Urinary bladder (tissue), 4 donors: ENCODE measurements at places on chromosomes 7 and 10. TPM values are rescaled to one million over a fixed set of nuclear protein-coding genes. Genes with fewer than 3 reads are reported as not detected.
A peak's percentile ranks its signal among the peaks of the same experiment; 100 is the strongest.

DNA sequence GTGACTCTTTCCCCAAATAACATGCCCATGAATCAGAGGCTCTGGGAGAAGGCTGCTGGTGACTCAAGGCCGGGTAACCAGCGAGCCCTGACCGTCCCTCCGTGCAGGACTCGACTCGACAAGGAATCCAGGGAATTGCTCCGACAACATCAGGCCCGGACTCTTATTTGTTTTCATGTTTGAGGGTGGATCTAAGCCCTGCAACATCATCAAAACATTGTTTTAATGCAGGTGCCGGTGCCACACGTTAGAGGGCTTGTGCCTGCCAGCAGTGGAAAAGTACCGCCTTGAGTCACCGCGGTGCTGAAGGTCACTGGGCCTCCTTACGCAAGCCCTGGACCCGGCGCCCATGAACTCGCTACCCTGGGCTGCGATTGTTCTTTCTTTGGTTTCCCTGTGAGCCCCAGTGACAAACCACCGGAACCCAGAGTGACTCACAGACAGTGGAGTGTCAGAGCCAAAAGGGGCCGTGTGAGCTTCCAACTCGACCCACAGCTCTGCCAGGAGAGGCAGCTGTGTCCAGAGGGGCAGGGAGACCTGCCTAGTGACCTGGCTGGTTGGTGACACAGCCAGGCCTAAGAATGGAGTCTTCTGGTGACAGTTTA is 139.4 kb upstream of the SHH start:
- DNase-seq: peak; percentile 75

BUD31 gene
- 43.8 TPM for total RNA-seq

AKR1C8 gene
- total RNA-seq: not detected

DNA sequence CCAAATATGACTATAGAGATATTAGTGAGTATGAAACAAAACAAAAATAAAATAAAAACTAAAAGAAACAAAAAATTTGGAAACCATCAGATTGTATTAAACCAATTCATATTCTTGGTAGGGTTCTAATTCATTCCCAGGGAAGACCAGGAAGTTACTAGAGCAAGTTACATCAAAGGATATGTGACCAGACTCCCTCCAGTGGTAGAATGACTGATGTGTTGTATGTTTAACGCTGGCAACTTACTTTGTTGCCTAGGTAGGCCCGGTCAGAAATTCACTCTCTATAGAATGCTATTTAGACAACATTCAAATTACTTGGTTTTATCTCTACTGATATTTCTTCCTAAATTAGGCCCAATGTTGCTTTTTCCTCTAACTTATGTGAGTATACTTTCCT is 5.2 kb downstream of the PHYHIPL start:
- no peak for DNase-seq

GRCh38 chr10:71629131-71629530 is 90.4 kb downstream of the C10orf105 start:
- DNase-seq: no peak

GRCh38 chr10:123129618-123130271 is 6.0 kb upstream of the HMX3 start:
- DNase-seq: no peak

VAX1 gene
- total RNA-seq: not detected

GRCh38 chr10:14532473-14533251 is 201.9 kb upstream of the FRMD4A start:
- no peak for DNase-seq

CDHR3 gene
- total RNA-seq: 10.8 TPM

ITGA8 gene
- total RNA-seq: 62.2 TPM

GNAT3 gene
- total RNA-seq: not detected

GRCh38 chr7:69839782-69840181 is 241.5 kb downstream of the AUTS2 start:
- no peak for DNase-seq

DNA sequence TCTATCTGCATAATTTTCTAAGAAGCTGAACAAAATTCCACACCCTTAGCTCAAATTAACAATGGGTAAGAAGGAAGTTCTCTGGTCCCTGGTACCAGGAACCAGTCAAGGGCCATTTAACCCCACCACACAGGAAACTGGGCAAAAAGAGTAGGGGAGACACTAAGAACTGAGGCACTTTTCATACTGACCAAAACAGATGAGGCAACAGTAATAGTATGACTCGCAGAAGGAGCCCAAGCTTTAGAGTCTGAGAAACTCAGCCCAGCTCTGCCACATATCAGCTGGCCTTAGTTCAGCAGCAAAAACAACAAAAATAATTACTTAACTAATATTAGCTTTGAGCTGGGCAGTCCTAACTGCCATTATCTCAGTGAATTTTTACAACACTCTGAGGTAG is 221.2 kb downstream of the FAM107B start:
- no peak for DNase-seq

DNA sequence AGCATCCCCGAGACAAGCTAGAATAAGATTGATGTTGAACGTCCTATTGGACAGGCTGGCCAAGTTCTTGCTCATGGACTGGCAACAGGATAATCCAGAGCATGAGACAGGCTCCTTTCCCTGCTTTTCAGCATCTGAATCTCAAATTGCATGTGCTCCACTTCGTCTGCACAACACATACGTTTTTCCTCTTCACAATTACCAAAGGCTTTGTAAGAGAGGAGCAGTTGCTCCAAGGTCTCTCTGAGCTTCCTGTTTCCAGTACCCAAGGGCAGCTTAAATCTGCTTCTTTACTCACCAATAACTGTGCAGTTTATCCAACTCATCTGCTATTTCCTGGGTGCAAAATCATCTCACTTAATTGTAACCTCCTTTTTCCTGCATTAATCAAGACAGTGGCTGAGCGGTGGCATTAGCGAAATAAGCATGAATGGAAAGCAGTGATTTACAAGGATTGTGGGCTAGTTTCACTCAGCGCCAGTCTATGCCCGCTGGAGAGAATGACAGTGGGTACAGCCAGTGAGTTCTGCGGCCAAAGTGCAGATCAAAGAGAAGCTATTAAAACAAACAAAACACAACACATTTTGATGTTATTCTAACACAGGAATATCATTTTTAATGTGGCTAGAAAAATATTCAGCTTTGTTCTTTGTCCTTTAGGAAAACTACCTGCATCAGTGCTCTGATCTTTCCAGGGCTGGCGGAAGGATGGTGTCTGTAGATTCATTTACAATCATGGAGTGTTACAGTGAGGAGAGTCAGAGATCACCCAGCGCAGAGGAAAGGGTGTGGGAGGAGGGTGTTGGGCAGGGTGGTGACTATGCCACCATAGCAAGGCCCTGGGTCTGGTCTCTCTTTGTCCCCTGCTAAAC is 79.8 kb downstream of the CHN2 start:
- no peak for DNase-seq

CNTNAP2 gene
- 23.3 TPM for total RNA-seq

CRTAC1 gene
- total RNA-seq: 3.7 TPM

UPK3B gene
- 23.6 TPM for total RNA-seq

DNA sequence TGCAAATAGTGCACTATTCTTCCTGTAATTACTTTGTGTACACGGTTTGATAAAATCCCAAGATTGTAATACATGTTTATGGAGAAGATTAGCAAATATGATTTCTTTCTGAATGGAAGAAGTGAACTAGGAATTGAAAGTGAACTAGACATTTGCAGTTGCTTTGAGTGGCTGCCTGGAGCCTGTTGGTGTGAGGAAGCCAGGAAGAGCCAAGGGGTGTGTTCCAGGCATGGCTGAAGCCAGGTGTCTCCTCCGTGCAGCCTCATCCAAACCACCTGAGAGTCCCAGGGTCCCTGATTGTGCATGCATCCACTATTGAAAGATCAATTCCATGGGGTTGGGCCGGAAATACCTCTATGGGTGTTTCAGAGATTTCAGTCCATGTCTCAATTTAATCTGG is 253.1 kb upstream of the SHH start:
- no peak for DNase-seq

RSU1 gene
- 79.9 TPM for total RNA-seq

TCAF2 gene
- total RNA-seq: 3.1 TPM

DNA sequence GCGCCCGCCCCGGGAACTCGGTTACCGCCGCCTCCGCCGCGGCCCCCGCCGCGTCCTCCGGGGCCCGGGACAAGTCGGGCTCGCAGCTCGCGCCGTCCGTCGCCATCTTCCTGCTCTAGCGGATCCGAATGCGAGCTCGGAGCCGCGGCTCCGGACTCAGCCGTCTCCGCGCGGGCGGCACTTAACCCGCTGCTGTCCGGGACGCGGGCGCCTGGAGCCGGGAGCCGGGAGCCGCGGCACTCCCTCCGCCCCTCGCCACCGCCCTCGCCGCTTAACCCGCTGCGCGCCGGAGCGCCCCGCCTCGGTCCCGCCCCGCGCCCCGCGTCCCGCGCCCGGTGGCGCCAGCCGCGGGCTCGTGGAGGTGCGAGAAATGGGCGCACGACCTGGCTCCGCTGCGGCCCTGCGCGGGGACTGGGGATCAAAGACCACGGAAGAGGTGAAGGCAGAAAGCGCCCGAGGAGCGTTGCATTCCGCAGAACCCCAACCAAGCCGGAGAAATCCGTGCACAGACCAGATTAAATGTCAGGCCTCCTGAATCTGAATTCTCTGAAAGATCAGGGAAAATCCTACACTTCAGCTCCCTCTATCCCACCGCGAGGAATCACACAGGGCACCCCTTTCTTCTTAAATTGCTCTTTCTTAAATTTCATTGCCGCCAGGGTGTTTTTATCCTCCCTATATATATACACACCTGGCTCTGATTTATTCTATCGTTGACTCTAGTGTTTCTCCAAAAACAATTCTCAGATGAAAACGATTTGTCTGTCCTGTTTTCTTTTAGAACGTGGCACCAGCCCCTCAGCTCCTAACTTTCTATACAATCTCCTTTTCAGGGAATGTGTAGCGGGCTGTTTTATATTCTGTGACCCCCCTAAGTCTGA is at the start of gene CTTNBP2:
Gene CTTNBP2 (minus strand): TSS at position 132 of the 881 bp plus-strand sequence. CDS start 26 bp downstream, at position 106.
- no peak for DNase-seq
